Right lung (tissue), 10 donors: ENCODE measurements at places on chromosomes 1 and 21. TPM values are rescaled to one million over a fixed set of nuclear protein-coding genes. Genes with fewer than 3 reads are reported as not detected.

KRTAP13-2 gene
- polyA plus RNA-seq, result not detected

MPL gene
- 1.1 TPM for polyA plus RNA-seq

TIAM1 gene
- 50.6 TPM for polyA plus RNA-seq

FLG gene
- 1.6 TPM for polyA plus RNA-seq

AMY1A gene
- polyA plus RNA-seq, result not detected

ABCA4 gene
- polyA plus RNA-seq, result 1.9 TPM

TMPRSS15 gene
- not detected for polyA plus RNA-seq

MMP23B gene
- 66.6 TPM for polyA plus RNA-seq

CR1L gene
- 0.28 TPM for polyA plus RNA-seq

TPTE gene
- polyA plus RNA-seq, result not detected

PTGFRN gene
- 64.0 TPM for polyA plus RNA-seq

- DNase-seq, result no peak
Measured at GRCh38 chr1:228487336-228488124, at the start of gene RNF187. Gene RNF187, plus strand, starts transcription at chr1:228487382.

DNA sequence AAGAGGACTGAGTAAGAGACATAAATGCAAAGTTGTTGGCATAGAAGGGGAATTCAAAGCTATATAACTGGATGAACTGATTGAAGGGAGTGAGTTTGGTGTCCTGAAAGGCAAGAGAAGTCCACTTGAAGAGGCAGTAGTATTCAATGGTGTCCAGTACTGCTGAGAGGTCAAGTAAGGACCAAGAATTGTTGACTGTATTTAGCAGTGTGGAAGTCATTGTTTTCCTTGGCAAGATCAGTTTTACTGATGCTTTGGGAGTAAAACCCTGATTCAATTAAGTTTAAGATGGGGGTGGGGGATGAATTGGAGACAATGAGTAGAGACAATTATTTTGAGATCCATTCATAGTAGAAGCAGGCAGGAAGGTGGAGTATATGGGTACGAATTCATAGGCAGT is 5.8 kb upstream of the LRRC8D start:
- no peak for DNase-seq

DNA sequence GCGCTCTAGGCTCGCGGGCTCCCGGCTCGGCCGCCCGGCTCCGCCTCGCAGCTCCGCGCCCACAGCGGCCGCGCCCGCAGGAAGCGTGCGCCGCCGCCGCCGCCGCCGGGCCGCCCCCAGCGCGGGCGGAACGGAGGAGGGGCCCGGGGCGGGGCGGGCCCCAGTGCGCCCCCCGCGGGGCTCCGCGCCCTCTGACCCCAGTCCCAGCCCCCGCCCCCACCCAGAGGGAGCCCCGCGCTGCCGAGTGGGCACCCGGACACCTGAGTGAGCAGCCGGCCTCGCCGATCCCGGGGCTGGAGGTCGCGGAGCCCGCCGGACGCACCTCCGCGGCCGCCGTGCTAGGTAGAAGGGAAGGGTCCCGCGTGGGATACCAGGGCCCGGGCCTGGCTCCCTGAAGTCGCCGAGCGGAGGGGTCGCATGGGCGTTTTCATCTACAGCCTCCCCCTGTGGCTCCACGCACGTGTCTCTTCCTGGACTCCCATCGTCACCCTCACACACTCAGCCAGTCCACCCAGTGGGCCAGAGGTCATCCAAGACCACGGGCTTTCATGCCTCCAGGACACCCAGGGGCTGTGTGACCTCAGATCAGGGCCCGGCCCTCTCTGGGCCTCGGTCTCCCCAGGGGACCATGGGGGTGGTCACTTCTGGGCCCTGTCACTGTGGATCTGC is at the start of gene SDC3:
Gene SDC3 (minus strand): TSS at position 63 of the 669 bp plus-strand sequence. CDS start 172 bp downstream, outside the sequence.
- no peak for DNase-seq

- no peak for DNase-seq
Measured at GRCh38 chr1:170388489-170388888, 143.5 kb upstream of the GORAB start.

- no peak for DNase-seq
Measured at GRCh38 chr1:157782931-157783330, 6.0 kb upstream of the FCRL2 start.

GRCh38 chr1:185652348-185652747 is 81.8 kb upstream of the HMCN1 start:
- DNase-seq, result no peak

GRCh38 chr1:115363171-115363570 is 25.1 kb upstream of the NGF start:
- DNase-seq, result no peak

- DNase-seq, result no peak
Measured at GRCh38 chr1:71787699-71788098, 494.6 kb downstream of the NEGR1 start.

- DNase-seq, result no peak
Measured at GRCh38 chr1:82555501-82555900, 754.8 kb downstream of the ADGRL2 start.

GRCh38 chr1:194813096-194813495 is 1626.7 kb upstream of the B3GALT2 start:
- DNase-seq, result no peak

- no peak for DNase-seq
Measured at GRCh38 chr1:156995412-156995811, 50.1 kb downstream of the ARHGEF11 start.

- DNase-seq, result no peak
Measured at GRCh38 chr21:27423906-27424595, 457.2 kb upstream of the ADAMTS5 start.

DNA sequence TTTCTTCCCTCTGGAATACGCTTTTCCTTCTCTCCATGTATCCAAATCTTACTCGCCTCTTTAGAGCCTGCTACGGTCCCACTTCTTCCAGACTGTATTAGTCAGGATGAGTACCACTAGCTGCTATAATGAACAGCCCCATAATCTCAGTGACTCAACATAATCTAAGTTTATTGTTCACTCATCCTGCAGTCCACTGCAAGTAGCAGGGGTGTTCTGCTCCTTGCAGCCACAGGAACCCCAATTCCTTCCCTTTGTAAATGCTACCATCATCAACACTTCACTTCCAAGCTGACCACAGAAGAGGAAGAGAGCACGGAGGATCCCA is 18.1 kb upstream of the LDLRAP1 start:
- DNase-seq, result no peak

- DNase-seq, result no peak
Measured at GRCh38 chr1:206823727-206824126, 41.7 kb upstream of the IL20 start.

DNA sequence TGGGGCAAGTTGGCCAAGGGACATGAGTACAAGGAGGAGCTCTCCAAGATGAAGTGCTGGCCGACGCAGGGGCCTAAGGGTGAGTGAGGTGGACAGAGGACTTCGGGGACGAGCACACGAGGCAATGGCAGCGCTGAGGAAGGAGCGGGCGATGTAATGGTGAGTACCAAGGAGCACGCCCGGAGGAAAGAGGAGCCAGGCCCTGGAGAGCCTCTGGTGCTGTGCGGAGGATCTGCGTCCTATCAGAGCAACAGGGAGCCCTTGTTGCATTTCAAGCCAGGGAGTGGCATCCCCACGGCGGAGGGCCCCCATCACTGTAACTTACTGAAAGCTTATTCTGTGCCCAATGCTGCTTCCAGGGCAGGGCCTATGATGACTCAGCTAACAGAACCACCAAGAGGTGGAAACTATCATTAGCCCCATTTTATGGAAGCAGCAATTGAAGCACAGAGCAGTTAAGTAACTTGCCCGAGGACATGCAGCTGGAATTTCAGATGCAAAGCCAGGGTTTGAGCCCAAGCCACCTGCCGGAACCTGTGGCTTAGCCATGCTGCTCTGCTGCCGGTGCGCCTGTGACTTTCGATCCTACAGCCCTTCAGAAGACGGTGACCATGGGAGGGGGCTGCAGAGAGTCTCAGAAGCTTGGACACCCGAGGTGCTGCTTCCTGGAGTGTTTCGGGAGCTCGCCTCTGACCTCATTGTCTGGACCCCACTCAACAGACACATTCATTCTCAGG is 17.6 kb upstream of the AJAP1 start:
- DNase-seq, result no peak

DNA sequence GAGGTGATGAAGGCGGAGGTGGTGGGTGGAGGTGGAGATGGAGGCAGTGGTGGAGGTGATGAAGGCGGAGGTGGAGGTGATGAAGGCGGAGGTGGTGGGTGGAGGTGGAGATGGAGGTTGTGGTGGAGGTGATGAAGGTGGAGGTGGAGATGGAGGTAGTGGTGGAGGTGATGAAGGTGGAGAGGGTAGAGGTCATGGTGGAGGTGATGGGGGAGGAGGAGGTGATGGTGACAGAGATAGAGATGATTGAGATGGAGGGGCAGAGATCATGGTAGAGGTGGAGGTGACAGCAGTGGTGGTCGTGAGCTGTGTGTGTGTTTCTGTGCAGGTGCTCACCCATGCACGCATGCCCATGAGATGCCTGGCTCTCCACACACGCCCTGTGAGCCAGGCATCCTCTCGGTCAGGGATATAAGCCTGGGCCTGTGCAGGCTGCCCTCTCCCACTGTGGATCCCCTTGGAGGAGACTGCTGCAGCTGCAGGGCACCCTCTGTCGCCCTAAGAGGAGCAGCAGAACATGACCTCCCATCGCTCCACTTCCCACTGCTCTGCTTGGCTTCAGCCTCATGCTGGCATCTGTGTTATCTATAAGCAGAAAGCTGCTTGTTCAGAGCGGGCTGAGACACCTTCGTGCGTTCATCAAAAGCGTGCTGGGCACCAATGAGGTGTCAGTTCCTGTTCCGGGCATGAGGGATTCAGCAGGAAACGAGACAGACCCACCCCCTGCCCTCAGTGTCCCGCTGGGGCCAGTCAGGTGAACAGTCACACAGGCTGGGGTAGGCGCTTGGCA is 20.5 kb upstream of the NPHP4 start:
- DNase-seq, result no peak
